ENCODE measurements at places on chromosomes 7 and 10. TPM values are rescaled to one million over a fixed set of nuclear protein-coding genes. Genes with fewer than 3 reads are reported as not detected.

GRCh38 chr10:97567891-97568290, 4.7 kb upstream of the ANKRD2 start:
- ATAC-seq: no peak

- ATAC-seq: no peak
Observed at GRCh38 chr7:155781433-155781832, 30.8 kb downstream of the SHH start.

DNA sequence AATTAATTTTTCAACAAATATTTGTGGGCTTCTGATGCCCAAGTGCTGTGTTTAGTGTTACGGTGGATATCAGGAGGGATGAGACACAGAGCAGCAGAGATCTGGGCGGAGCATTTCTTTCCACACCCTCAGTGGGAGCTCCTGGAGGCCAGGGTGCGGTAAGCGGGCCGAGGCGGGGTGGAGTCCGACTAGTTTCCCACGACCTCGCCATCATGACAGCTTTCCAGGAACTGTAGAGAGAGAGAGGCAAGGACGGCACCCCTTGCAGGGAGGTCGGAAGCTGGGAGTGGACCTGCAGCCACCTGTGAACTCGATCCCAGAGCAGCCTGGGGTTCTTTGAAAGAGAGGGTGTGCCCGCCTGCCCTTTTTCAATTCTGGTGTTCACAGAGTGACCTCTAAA, 128.2 kb downstream of the ACTR3B start:
- no peak for ATAC-seq

DNA sequence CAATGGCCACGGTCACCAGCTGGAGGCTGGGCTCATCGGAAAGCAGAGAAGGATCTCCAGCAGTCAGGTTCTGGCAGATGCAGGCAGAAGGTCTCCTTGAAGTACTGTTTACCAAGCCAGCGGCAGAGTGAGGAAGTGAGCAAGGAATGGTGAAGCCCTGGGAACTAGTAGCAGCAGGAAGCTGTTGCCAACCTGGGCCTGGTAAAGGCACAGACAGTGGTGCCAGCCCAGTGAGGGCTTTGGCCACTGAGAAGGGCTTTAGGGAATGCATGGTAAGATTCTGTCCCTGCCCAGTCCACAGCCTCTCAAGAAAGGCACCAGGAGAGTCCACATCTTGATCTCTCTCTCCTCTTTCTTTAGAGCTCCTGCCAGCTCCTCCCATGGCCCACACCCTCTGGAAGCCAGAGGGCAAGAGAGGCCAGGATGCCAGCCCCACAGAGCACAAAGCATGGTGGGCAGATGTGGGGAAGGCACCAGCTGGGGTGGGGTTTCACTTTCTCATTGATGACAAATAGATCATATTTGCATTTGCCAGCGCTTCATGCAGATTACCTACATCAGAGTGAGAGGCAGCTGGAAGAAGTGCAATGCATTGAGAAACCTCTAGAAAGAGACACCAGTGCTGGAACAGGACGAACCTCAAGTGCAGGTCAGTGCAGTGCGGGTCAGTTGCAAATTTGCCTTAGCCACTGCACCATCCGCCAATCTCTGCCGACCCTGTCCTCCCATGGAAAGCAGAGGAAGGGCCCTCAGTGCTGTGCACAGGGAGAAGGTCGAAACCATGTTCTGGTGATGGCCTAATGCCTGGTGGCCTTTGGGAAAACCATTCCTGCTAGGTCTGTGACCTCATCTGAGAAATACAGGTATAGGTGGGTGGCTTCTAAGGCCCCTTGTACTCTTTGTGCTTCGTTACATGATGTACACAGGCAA, 667.8 kb upstream of the MKI67 start:
- no peak for ATAC-seq

DNA sequence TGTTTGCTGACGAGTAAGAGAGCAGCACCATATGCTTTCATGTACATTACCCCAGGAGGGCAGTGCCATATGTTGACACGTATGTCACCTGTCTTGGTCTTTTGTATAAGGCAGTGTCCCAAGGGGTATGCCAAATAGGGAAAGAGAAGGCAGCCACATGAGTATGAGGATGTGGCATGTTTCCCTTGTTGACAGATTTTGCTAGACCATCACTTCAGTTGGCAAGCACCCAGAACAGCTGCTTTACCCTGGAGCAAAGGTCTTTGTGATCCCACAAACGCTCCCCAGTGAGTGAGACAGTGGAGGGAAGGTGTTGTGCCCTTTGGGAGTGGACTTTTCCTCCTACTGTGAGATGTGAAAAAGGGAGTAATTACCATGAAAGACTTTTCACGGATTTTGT, 350.1 kb downstream of the ETV1 start:
- no peak for ATAC-seq

HUS1 gene
- total RNA-seq: 50.0 TPM
